NCI-H1048 (cell line): ENCODE measurements at places on chromosomes 13 and 19.
A peak's percentile ranks its signal among the peaks of the same experiment; 100 is the strongest.

GRCh38 chr19:27733551-27734266, 1479.2 kb downstream of the UQCRFS1 start:
- no peak for DNase-seq

DNA sequence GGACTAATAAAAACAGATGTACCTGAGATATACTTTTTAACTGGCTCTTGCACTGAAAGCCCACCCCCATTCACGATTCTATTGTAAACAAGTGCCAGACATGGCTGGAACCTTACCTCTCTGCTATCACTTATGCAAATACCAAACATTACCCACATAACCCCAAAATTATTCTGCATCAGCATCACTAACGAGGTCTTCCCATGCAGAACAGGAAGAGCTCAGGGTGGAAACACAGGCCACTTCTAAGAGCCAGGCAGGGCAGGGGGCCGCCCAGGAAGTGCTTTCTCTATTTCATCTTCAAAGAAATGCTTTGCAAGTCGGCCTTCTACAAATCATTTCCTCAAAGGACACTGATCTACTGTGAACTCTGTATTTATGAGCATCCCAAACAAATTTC, 7.3 kb downstream of the IRS2 start:
- no peak for DNase-seq

DNA sequence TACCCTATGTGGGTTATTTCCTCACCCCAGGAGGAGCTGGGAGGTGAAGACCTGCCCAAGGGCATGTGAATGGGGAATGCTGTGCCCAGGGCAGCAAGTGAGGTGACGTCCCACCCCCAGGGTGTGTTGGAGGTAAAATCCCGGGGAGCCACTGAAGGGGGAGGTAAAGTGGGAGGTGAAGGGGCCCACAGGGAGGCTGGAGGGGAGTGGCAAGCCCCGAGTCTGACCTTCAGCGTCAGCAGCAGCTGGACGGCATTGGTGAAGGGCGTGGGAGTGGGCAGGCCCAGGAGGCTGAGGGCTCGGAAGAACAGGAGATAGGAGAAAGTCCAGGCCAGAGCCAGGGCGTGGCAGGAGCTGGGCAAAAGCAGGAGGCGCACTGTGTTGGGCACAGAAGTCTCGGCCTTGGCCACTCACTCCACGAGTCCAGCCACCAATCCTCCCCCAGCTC, 2.4 kb downstream of the MBOAT7 start:
- DNase-seq: no peak

- no peak for DNase-seq
These were observed at the start of gene NCCRP1 for GRCh38 chr19:39196860-39197562. Gene NCCRP1, plus strand, starts transcription at chr19:39196964. Its CDS starts 19 bp downstream, at chr19:39196983.

DNA sequence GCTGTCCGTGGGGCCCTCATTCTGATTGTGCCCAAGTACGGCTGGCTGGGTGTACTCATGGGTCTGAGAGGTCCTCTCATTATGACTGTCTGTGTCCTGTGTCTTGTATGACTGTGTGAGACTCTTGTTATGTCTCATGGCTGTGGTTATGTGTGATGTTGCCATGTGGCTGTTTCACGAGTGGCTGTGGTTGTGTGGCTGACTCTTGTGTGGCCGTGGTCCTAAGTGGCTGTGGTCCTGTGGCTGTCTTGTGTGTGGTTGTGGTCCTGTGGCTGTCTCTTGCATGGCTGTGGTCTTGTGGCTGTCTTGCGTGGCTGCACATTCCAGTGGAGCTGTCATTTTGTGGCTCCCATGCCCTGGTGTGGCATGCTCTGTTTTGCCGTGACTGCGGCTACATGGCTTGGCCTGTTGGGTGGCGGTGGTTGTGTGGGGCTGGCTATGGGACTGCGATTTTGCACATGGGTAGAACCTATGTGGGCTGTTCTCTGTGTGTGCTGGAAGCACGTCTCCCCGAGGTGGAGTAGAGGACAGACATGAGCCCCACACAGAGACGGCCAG, 2.5 kb downstream of the LYL1 start:
- no peak for DNase-seq

DNA sequence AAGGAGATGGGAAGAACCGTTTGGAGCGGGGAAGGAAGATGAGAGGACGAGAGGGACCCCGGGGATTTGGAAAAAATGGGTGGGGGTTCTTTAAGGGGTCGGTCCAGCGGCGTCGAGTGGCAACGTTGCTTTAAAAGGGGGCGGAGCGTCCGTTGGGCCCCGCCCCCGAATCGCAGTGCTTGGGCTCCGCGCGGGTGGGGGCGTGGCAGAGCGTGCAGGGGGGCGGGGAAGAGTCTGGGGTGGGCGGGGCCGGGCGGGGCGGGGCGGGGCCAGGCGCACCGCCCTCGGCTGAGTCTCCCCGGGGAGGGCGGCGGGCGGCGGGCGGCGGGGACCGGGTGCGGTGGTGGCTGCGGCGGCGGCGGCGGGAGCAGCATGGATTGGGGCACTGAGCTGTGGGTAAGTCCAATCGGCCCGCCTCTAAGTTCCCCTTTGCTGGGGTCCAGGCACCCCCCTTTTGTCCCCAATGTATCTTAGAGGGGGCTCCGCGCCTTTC, at the start of gene TRIP10:
Gene TRIP10 (plus strand): TSS at position 291 of the 493 bp plus-strand sequence. CDS start 82 bp downstream, at position 373.
- no peak for DNase-seq

- DNase-seq: no peak
These were observed 47.9 kb downstream of the COL4A1 start for GRCh38 chr13:110258876-110259631.

GRCh38 chr19:28632371-28633080, 580.4 kb downstream of the UQCRFS1 start:
- no peak for DNase-seq

DNA sequence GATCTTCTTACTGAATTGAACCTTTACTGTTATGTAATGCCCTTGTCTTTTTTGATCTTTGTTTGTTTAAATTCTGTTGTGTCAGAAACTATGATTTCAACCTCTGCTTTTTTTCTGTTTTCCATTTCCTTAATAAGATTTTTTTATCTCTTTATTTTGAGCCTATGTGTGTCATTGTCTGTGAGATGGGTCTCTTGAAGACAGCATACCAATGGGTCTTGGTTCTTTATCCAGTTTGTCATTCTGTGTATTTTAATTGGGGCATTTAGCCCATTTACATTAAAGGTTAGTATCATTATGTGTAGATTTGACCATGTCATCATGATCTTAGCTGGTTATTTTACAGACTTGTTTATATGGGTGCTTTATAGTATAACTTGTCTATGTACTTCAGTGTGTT, 1803.3 kb downstream of the SLITRK5 start:
- no peak for DNase-seq

- DNase-seq: no peak
These were observed 9.1 kb downstream of the TMEM150B start for GRCh38 chr19:55315956-55316525.

- DNase-seq: no peak
These were observed 263.0 kb downstream of the KLF12 start for GRCh38 chr13:73870970-73871935.

- DNase-seq: no peak
These were observed 17.0 kb downstream of the KL start for GRCh38 chr13:33033051-33033812.

DNA sequence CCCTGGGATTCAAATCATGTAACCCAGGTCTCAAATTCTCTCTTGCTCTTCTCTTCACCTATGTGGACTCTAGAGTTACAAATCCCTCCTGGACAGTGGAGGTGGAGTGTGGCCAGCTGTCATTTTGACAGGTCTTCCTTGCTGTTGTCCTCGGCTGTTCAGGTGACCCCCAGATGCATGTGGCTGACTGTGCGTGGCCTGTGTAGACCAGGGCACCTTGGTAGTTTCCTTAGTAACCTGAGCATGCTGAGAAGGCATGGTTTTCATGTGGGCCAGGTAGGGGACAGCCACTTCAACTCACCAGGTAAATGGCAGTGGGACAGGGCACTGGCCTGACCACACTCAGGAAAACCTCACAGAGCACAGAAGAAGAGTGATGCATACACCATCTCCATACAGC, 155.0 kb upstream of the TSHZ3 start:
- DNase-seq: no peak

DNA sequence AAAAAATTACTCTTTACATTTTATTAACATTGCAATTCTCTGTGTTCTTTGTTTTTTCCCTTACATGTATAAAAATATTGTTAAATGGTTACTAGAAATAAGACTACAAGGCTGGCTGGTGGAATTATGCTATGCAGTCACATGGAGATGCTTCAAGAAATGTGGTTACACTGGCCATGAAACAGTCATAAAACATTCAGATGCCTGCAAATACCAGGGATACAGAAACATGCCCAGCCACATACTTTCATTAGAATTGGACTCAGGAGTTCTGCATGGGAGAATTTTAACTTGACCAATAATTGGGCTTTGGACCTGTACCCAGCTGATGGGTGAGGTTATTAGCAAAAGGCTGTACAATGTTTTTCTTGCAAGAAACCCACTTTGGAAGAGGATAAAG, 1407.7 kb upstream of the SLC10A2 start:
- DNase-seq: no peak

- no peak for DNase-seq
These were observed 27.4 kb downstream of the EFNA2 start for GRCh38 chr19:1312767-1313694.

- no peak for DNase-seq
These were observed 224.2 kb upstream of the STARD13 start for GRCh38 chr13:33509642-33510229.

DNA sequence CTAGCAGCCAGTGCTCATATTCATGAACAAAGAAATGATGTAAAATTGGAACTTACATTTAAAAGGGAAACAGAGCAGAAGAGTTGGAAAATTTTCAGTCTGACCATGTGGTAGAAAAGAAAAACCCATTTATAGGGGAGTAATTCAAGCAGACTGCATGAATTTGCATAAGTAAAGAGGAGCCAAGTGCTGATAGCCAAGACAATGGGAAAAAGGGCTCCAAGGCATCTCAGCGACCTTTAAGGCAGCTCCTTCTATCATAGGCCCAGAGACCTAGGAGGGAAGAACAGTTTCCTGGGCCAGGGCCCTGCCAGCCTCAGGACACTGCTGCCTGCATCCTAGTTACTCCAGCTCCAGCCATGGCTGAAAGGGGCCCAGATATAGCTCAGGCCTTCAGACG, 7.5 kb downstream of the DNAJC3 start:
- DNase-seq: no peak

GRCh38 chr13:27280009-27280656, 9.5 kb downstream of the RASL11A start:
- DNase-seq: no peak

- no peak for DNase-seq
These were observed 12.5 kb upstream of the SUPT20H start for GRCh38 chr13:37072024-37072423.

GRCh38 chr13:114043421-114044053, 69.7 kb upstream of the C13orf46 start:
- no peak for DNase-seq

- no peak for DNase-seq
These were observed 201.7 kb downstream of the ABCC4 start for GRCh38 chr13:95099541-95099940.

GRCh38 chr19:38542040-38542439, 75.7 kb downstream of the MAP4K1 start:
- no peak for DNase-seq

DNA sequence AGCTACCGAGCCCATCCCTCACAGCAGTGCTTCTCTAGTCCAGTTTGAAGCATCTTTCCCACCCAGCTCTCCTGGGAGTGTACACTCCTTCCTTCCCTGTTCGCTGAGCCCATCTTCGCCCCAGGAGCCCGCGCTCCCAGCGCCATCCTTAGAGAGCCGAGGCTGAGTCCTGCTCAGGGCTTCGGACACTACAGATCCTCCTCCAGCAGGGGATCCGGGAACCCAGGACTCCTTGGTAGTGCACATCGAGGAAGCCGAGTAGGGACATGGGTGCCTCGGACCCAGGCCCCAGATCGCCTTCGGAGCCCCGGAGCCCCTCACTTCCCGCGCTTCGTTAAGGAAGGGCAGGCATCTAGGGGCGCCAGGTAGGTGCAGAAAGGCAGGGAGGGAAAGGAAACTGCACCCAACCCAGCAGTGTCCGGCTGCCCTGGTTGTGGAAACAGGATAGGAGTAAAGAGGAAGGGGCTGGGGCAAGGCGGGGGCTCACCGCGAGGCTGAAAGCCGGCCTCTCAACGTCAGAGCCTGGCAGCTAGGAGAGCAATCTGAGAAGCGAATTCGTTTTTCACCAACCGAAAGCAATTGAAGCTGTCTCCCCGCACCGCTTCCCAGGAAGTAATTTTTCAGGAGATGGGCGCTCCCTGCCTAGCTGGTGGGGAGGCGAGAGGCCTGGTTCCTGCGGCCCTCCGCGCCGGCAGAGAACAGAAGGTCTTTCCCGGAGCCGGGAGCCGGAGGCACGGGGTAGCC, 1.0 kb downstream of the PDX1 start:
- DNase-seq: no peak

- DNase-seq: no peak
These were observed 316.9 kb downstream of the FGF9 start for GRCh38 chr13:21987793-21988192.

- peak; percentile 29 for DNase-seq
These were observed at the start of gene CADM4 for GRCh38 chr19:43639519-43640423. Gene CADM4, minus strand, starts transcription at chr19:43639850. Its CDS starts 60 bp downstream, at chr19:43639790.

GRCh38 chr13:37229931-37230330, 124.5 kb upstream of the CSNK1A1L start:
- DNase-seq: no peak

DNA sequence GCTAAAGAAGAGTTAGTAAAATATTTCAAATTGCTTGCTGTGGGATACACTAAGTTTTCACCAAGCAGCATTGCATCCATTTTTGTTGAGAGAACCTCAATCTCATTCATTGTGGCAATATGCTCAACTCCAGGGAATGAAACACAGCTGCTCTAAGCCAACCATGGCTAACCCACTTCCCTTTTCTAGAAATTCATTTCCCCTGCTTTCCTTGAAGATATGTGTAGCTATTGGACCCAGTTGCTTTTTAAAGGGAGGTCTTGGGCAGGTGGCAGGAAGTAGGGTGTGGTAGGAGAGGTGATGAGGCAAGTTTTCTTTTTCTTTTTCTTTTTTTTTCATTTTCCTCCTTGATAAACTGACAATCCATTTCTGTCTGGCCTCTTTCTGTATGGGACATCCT, 452.2 kb downstream of the FGF14 start:
- no peak for DNase-seq

- DNase-seq: no peak
These were observed 93.7 kb downstream of the FRY start for GRCh38 chr13:32125221-32125689.

DNA sequence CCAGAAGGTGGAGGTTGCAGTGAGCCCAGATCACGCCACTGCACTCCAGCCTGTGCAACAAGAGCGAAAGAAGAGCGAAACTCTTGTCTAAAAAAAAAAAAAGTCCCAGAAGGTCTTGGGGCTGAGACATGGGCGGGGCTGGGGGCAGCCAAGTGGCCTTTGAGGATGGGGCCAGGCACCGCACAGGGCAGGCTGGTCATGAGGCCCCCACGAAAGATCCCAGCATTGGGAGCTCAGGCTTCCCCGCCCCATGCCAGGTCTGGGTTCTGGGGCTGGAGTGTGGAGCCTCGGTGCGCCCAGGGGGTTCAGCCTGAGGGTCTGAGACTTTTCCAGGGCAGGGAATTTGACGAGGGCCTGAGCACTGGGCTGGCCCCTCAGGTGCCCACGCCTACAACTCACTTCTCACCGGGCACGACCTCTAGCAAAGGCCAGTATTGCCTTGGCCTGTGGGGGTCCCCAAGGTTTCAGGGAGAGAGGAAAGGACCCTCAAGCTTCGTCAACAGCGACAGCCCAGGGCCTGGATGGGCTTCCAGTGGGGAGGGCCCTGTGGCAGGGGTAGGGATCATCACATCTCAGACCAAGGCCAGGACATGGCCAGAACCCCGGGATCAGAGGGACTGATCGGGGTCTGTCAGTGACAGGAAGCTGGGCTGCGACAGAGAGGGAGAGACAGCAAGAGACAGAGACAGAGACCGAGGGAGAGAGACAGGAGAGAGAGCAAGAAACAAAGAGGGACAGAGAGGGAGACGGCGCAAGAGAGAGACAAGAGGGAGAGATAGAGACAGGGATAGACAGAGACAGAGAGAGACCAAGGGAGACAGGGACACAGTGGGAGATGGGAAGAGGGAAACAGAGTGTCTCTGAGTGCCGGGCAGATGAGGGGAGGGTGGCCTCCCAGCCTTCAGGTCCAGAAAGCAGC, 7.5 kb upstream of the MEX3D start:
- DNase-seq: no peak
